ENCODE measurements at places on chromosomes 7 and 10.

DNA sequence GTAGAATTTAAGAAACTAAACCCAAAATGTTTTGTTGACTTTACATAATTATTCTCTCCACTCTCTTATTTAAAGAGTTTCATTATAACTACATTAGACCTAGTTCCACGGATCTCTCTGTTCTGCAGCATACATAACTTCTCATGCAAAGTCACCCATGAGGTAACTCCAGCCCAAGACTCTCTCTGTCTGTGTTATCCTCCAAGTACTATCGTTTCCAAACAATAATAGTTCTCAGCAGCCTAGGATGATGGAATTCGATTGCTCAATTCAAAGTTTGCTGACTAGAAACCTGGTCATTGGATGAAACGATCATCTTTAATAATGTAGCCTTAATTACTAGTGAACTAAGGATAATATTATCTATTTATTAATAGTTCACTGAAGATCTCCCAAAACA, 203.1 kb upstream of the PTN start:
- no peak for DNase-seq

DNA sequence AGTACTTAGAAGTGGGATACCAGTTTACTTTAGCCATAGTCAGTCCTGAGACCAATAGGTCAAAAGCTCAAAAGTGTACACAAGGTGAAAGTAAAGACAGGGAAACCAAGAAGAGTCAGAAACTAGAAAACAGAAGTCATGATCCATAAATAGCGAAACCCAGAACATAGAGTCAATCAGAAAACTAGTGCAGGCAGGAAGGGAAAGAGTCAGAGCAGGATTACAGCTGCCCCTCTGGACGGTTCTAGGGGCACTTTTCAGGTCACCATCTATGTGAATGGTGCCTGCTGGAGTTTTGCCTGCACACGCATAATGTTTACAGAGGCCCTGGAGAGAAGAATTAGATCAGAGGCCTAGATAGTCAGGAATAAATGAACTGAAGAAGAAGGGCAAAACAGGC, 22.4 kb upstream of the DMTF1 start:
- DNase-seq, result no peak

GRCh38 chr10:100745882-100746783, 751 bp downstream of the PAX2 start:
- DNase-seq, result no peak

- no peak for DNase-seq
Observed at GRCh38 chr7:71613313-71613712, 481.4 kb downstream of the GALNT17 start.

DNA sequence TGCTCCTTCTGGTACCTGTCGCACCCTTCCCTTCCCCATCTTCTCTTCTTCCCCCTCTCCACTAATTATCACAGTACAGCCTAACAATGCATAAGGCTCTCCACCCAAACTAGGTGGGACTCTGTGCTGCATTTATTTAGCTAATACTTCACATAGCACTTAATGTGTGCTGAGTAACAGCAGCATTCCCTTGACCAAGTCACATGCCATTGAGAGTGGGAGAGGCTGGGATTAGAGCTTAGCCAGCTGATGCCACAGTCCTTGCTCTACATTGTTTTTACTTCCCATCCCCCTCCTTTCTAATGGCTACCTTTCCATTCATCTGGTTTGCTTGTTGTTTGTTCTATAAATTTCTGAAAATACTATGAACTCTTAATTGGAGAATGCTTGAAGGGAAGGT, 426.9 kb downstream of the LRMDA start:
- no peak for DNase-seq

GRCh38 chr7:101625031-101625791, 3.9 kb downstream of the MYL10 start:
- peak; percentile 29 for DNase-seq

- DNase-seq, result peak; percentile 95
Observed at GRCh38 chr10:17923728-17924127, 28.0 kb upstream of the SLC39A12 start.

- peak; percentile 1 for DNase-seq
Observed at GRCh38 chr10:114967071-114967470, 29.1 kb downstream of the TRUB1 start.

- DNase-seq, result no peak
Observed at GRCh38 chr10:50600286-50600685, 23.5 kb downstream of the SGMS1 start.

- no peak for DNase-seq
Observed at GRCh38 chr7:77827999-77828398, 29.4 kb downstream of the PHTF2 start.

DNA sequence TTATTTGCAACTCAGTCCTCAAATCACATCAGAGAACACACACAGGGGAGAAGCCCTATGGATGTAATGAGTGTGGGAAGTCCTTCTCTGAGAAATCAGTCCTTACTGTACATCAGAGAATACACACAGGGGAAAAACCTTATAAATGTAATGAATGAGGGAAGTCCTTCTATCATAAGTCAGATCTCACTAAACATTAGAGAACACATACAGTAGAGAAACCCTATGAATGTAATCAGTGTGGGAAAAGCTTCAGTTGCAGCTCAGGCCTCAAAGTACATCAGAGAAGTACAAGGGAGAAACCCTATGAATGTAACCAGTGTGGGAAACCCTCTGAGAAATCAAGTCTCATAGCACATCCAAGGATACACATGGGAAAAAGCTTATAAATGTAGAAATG, 39.0 kb upstream of the ZNF248 start:
- DNase-seq, result no peak

DNA sequence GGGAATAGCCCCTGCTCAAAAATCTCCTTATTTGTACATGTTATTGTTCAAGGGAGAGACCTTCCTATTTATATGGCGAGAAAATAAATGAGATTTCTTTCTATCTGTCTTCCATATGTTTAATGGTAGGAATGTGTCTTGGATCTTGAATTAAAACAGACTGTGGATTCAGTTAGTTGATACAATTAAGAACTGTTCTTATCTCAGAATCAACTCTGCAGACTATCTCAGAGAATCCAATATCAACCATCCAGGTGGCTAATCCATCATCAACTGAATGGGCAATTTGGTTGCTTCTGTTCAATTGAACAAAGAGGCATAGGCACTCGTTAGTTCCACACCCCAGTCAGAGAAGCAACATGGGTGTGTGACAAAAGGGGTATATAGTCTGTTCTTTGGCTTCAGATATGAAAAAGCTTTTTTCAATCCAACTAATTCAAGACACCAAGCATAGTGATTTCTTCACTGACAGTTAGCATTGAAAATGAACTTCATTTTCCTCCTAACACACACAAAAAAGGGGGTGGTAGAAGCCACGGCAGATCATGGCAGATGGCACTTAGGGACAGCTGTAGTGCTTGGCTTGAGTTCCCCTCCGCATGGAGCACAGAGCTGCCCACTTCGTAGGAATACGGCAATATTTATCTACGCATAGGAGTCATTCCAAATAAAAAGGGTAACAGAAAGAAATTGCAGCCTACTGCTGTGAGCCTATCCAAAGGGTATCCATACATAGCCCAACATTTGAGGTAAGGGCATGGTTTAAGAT, 135.9 kb downstream of the KIAA1217 start:
- no peak for DNase-seq

Data from EL (cell line).